Jurkat, Clone E6-1 (cell line): ENCODE measurements at places on chromosomes 7 and 10.

GRCh38 chr10:64209561-64209960 is 688.4 kb downstream of the REEP3 start:
- no peak for DNase-seq

DNA sequence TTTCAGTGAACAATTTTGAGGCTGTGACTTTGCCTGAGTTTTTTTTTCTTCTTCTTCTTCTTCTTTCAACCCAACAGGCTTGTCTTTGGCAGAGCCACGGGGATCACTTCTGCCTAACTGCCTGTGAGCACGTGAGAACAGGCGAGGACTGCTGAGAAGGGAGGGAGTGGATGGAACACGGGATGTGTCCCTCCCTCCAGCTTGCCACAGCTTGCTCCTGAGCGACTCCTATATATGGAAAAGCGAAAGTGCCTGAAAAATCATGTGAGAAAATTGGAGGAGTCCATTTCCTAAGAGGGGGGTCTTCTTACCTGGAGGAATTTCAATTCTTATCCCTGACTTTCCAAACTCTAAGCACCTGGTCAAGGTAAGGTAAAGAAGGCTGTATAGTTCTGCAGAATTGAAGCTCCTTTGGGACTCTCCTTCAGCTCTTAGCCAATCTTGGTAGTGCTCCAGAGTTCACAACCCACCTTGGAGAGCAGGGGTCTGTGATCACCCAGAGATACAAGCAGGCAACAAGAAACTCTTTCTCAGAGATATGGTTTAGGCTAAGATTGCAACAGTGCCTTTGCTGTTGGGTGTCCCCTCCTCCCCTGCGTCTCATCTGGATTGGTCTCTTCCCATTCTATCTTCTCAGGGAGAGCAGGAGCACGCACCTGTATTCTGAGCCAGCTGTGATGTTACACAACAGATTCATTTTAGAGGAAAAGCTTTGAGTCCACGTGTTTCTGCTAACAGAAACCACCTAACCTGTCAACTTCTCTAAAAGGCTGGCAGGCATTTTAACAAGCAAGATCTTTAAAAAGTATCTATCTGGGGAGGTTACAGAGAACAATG is at the start of gene MAT1A:
Gene MAT1A (minus strand): TSS at position 208 of the 837 bp plus-strand sequence. CDS start 235 bp downstream, outside the sequence.
- DNase-seq: peak; percentile 46

DNA sequence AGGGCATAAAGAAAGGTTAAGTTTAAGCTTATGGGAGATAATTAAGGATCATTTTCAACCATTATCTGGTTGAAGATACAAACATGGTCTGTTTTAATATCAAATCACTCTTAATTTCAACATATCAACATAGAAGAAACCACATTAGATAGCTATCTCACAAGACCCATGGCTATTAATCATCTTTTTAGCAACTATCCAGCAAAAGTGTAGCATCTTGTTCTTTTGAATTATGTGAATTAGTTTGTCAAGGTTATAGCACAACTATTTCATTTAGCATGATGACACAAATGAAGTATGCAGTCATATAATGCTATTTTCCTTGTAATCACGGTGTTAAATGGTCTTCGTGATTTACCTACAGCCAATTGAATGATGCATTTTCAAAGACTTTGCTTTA is 58.9 kb upstream of the PPP1R9A start:
- DNase-seq: no peak

GRCh38 chr10:116431598-116431997 is 4.0 kb downstream of the PNLIPRP3 start:
- no peak for DNase-seq

- DNase-seq: no peak
These were observed 77.6 kb downstream of the ITGA8 start for GRCh38 chr10:15642095-15642494.

GRCh38 chr10:72323771-72324191 is 30.9 kb downstream of the DNAJB12 start:
- DNase-seq: no peak

DNA sequence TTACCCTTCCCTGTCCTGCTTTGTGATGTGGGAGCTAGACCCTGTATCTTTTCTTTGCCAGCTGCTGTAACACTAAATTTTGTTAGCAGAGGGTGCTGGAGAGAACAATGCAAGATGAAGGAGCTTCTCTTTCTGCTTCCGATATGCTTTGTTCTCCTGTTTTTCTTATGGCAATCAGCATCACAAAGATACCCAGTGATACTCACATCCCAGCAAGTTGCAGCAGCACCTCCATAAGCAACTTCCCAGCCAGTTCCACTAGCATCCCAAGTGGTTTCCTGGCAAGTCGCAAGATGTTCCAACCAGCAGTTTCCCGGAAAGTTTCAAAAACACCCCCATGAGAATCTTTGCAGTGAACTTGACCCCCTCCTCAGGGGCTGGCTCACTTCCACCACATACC is 148.6 kb downstream of the IMMP2L start:
- DNase-seq: no peak

DNA sequence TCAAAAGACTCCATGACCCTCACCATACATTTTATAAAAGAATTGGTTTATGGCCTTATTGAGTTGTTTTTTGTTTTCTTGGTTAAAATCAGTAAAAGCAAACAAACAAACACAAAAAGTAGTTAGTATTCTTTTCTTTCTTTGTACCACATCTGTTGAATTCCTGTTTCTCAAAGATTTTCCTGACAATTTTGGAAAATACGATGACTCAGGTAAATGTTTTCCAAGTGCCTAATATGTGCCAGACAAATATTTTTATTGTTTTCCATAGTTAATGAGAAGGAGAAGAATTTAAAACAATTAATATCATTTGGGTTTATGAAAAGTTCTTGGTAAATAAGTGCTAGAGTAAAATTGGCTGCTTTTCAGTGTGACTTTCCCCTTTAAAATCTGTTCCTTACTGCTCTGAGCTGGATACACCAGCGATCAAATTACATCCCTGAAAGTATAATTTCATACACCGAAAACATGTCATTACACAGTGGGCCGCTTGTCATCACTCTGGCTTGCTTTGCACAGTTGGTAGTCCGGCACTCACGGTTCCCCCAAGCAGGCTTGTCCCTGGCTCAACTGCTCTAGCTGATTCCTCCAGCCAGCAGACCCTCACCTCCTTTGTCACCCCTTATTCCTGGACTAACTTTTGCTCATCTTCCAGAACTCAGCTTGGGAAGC is 80.5 kb downstream of the TBXAS1 start:
- DNase-seq: no peak

DNA sequence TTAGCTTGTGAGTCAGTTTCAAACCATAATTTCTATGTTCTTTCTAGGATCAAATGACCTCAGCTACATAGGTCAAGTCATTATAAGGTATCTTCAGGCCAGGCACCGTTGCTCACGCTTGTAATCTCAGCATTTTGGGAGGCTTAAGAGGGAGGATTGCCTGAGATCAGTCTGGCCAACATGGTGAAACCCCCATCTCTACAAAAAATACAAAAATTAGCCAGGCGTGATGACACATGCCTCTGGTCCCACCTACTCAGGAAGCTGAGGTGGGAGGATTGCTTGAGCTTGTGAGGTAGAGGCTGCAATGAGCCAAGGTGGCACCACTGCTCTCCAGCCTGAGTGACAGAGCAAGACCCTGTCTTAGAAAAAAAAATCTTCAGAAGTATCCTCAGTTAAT is 362.3 kb downstream of the GATA3 start:
- no peak for DNase-seq

DNA sequence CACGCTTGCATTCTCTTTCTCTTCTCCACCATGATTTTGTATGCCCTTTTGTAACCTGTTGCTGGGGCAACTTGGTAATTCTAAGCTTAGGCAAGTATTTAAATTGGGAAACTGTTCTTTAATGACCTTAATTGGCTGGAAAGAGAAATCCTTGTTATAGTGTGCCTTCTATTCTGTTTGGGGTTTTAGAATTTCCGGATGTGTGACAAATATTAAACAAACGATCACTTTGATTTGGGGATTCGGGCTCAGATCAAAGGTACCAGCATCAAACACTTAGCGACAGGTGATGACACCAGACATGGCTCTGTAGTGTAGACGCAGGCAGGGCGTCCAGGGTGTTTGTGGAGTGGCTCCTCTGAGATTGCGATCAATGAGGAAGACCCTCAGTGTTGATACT is 55.0 kb downstream of the RAB11FIP2 start:
- DNase-seq: no peak

- DNase-seq: no peak
These were observed 152.8 kb upstream of the LRRN3 start for GRCh38 chr7:110938165-110938564.
